ENCODE measurements at places on chromosomes 12 and 14.

- DNase-seq, result no peak
Observed at GRCh38 chr14:93705513-93706156, 82.7 kb downstream of the PRIMA1 start.

- DNase-seq, result no peak
Observed at GRCh38 chr14:99673305-99674063, 10.6 kb upstream of the CYP46A1 start.

- DNase-seq, result no peak
Observed at GRCh38 chr12:108981835-108982234, 39.0 kb downstream of the SVOP start.

- DNase-seq, result peak; percentile 2
Observed at GRCh38 chr12:28415755-28416154, 225.5 kb downstream of the CCDC91 start.

DNA sequence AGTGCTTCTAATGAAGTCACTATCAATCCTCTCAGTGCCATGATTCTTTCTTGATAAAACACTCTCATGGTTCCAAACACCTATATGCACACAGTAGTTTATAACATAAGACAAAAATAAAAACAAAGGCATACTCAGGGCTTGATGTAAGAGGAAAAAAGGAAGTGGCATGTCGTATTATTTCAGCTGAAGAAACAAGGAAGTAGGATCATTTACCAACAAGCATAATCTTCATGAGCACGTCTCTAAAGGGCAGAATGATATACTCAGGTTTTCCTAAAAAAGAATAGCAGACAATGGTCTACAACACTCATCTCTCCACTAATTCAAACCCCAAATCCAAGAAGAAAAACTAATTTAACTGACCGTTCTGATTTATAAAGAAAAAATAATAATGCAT is 33.9 kb downstream of the NUMB start:
- DNase-seq, result no peak

DNA sequence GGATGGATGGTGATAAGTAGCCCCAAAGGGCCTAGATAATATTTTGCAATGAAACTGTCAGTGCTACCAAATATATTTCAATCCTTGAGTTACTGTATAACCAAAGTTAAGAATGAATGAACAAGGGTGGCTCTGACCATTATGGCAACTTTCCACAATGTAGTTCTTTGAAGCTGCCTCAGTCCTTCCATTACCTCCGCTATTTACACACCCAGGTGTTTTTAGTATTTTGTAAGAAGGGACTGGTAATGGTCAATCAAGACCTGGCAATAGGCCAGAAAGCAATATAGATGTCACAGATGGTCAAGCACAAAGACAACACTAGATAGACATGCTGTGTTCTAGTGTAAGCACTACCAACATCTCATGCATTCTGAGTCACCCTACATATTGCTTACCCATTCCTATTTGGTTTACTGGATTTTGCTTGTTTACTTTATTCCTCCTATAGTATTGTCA is 16.3 kb downstream of the DUSP16 start:
- no peak for DNase-seq

DNA sequence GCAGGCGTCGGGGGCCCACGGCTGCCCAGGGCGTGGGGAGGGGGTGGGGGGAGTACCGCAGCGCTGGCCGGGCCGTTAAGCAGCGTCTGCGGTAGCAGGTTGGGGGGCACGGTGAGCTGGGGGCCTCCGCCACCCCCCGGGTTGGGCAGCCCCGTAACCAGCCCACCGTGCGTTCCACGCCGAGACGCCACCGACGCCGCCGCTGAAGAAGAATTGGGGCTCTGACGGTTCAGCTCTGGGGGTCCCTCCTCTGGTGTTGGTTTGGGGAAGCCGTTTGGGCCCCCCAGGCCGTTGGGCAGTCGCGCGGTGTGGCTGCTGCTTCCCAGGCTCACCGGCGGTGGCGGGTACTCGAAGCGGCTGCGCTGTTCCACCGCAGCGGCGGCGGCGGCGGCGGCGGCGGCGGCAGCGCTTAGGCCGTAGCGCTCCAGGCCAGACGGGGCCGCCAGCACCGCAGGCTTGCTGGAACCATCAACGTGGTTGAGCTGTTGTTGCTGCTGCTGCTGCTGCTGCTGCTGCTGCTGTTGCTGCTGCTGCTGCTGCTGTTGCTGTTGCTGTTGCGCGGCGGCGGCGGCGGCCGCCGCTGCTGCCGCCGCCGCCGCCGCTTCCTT is 1.5 kb downstream of the IRF2BPL start:
- DNase-seq, result no peak

- DNase-seq, result no peak
Observed at GRCh38 chr14:23409475-23409874, 1.4 kb upstream of the MYH6 start.

GRCh38 chr12:67474934-67475620 is 173.5 kb upstream of the DYRK2 start:
- no peak for DNase-seq

DNA sequence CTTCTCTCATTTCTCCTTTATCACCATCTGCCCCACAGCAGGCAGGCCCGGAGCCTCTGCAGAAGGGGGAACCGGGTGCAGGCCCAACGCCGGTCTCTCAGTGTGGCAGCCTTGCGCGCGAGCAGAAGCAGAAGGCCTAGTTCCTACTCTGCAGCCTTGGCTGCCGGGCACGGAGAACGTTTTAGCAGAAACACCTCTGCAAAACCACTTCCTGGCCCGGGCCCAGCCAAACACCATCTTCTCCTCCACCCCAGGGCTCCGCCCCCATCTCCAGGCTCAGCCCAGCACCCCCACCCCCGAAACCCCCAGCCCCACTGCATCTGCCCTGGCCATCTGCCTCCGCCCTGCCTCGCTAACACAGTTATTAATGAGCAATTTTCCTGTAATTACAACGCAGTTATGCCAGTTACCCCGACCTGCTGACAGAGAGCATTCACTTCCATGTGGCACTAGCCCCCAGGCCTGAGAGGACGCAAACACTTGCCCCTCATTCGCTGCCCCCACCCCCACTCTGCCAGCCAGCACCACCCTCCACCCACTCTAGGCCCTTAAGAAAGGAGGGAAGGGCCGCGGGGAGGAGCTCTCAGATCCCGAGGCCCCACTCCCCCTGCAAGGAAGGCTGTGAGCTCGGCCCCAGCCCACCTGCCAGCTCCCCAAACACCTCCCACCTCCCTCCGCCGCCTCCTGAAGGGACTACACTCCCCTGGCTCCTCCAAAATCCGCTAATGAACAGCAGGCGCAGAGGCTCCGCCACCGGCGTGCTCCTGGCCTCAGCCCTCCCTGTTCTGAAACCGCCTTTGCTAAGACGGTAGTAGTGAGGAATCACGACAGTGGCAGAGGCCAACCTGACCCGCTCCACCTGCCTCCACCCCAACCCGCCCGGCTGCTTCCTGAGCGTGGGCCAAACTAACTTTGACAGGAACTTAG is 44.7 kb upstream of the FBRSL1 start:
- DNase-seq, result no peak

GRCh38 chr14:63435838-63436237 is 107.3 kb downstream of the PPP2R5E start:
- DNase-seq, result no peak

DNA sequence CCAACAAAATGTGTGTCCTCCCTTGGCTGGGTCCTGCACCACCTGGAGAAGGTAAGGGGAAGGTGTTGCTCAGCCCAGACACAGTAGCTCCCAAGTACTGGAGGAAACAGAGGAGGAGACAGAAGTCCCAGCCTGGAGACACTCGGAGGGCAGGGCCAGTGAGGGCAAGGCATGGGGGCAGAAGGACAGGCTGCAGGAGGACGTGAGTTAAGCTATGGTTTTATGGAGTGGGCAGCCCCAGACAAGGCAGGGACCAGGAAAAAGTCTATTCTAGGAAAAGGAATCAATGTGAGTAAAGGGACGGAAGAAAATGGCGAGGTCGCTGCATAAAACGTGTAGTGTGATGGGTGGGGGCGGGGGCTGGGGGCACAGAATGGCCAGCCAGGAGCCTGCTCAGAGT is 210.1 kb upstream of the DIO3 start:
- DNase-seq, result no peak

- peak; percentile 50 for DNase-seq
Observed at GRCh38 chr12:117100251-117100650, 1.0 kb upstream of the TESC start.

GRCh38 chr12:72230589-72230988 is 41.6 kb upstream of the TRHDE start:
- no peak for DNase-seq

DNA sequence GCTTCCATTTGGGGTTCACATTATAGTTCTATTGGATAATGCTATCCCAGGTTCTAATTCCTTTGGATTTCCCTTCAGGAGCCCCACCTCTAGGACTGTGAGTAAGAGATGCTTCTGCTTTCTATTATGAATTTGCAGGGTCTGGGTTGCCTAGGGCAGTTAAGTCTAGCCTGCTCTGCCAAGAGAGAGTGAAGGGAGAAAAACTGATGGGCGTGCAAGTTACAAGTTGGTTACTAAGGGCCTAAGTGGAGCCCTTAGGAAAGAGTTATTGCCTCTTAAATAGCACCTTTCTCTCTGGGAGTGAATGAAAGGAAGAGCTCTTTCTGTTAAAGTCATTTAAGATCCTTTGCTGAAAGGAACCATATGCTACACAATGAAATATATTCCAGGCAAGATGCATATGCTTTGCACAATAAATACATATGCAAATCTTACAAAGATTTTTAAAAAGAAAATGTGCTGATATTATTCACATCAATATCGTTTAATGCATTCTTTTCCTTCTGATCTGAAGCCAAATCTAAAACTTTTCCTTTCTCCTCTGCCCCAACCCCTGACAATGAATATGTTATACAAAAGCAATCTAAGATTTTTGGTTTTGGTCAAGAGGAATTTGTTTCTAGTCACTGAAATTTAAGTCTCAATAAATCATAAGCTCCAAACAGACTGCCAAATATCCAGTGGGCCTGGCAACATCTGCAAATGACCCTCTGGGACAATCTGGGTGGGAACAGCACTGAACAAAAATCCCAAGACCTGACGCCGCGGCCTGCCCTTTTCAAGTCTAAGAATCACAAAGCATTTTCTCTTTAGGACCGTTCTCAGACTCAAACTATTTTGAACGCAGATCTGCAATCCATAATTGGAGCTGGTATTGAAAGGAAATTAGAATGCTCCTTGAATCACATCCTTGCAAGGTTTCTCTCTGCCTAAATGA is 586.7 kb downstream of the ETNK1 start:
- no peak for DNase-seq

GRCh38 chr14:72607386-72608130 is 286.3 kb downstream of the DPF3 start:
- no peak for DNase-seq

- DNase-seq, result no peak
Observed at GRCh38 chr12:103884316-103884715, 43.3 kb upstream of the NT5DC3 start.
